ENCODE measurements at places on chromosomes 4 and X.
A peak's percentile ranks its signal among the peaks of the same experiment; 100 is the strongest.

GRCh38 chr4:89056292-89056952 lies 563 bp downstream of the FAM13A start:
- ATAC-seq, result no peak

- ATAC-seq, result no peak
Observed at GRCh38 chr4:71558248-71558647, 219.4 kb downstream of the SLC4A4 start.

DNA sequence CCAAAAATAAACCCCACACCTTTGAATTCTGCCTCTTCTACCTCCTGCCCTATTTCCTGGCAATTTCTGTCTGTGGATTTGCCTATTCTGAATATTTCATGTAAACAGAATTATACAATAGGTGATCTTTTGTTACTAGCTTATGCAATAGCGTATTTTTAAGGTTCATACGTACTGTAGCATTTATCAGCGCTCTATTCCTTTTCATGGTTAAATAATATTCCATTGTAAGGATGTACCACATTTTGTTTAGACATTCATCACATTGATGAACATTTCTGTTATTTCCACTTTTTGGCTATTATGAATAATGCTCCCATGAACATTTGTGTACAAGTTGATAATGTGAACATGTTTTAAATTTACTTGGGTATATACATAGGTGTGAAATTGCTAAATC lies 780.4 kb upstream of the MAGEB2 start:
- no peak for ATAC-seq

DNA sequence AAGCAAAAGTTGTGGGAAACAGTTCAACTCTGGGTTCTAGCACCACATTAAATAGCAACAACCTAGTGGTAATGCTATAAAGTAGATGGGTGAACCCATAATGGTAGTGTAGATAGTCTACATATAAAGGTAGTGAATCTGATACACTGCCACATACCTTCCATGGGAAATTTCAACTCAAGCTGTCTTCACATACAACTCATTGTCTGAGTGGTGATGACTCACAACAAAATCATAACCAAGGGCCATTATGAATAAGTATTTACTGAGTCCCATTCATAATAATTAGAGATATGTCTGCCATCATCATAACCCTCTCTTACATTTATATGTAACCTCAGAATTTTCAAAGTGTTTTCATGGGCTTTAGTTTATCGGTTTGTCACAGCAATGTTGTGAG lies 34.8 kb downstream of the EGF start:
- ATAC-seq, result peak; percentile 38

GRCh38 chrX:74535086-74535407 lies 79.4 kb downstream of the RLIM start:
- ATAC-seq, result peak; percentile 2

- no peak for ATAC-seq
Observed at GRCh38 chrX:14941301-14941700, 68.1 kb downstream of the MOSPD2 start.

- no peak for ATAC-seq
Observed at GRCh38 chrX:129556806-129557315, 16.8 kb downstream of the OCRL start.

DNA sequence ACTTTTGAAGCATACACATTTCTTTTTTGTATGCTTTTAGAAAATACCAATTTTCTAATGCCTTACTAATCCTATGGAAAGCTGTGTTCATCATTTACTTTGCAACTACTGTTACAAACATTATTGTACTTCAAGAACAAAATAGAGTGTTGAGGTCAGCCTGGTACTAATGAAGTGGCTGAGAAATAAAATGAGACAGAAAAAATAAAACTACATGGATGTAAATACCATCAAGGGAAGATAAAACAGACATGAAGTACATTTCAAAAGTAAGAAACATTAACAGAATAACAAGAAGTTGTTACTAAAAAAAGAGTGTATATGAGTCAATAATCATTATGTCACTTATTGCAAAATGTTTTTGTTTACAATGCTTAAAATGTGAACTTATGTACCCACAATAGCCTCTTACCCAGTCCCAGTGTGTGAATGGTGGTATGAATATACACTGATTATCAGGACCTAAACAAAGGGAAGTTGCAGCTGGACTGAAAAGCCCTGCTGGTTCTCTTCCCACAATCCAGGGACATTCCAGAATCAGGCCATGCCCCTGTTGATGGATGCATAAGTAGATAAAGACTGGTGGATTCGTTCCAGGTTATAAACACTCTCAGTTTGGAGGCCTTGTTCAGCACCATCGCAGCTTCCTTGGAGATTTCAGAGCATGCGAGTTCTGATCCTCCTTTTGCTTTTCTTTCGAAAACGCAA lies 2.4 kb upstream of the CSN3 start:
- no peak for ATAC-seq

GRCh38 chrX:153732401-153732800 lies 7.7 kb downstream of the ABCD1 start:
- ATAC-seq, result no peak

DNA sequence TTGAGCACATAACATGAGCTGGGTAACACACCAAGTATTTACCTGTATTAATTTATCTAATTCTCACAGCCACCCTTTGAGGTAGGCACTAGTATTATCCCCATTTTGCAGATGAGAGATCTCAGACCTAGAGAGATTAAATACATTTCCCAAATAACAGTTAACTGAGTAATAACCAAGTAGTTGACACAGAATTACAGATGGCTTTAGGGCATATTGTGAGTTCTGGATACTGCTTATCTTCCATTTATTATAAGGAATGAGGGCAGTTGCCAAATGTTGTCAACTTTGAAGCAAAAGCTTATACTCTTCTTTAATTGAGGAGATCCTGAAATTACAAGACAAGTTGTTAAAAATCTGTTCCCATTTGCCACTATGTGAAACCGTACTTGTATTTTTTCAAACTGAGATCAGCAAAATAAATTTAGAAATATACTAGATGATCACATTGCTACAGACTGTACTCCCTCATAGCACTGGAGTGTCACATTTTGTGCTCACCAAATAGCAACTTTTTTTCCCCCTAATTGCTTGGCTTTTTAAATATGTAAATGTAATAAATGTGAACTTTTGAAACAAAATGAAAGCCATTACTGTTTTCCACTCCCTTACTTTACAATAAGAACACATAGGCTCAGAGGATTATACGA lies 62.0 kb downstream of the ZNF827 start:
- no peak for ATAC-seq

DNA sequence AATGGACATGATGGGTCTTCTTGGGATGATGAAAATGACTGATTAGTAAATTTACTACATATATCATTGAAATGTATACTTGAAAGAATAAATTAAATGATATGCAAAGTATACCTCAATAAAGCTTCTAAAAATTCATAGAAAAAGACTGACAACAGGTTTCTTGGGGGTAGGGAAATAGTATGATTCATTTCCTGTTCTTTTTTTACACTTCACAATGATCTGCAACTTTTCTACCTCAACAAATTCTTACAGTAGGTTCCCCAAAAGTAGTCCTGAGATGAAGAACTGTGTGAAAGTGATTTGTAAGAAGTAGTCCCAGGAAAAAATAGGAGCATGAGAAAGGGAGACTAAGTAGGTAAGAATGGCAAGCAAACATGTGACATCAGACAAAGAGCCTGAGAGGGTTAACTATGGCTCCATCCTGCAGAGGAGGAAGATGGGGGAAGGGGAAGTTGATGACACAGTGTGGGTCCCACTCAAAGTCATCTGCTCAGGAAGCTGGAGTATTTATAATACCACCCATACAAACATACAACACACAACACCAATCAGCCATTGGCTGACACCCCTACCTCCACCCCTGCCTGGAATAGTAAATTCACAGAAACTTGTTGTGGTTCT lies 73.9 kb downstream of the ARHGAP6 start:
- ATAC-seq, result no peak

DNA sequence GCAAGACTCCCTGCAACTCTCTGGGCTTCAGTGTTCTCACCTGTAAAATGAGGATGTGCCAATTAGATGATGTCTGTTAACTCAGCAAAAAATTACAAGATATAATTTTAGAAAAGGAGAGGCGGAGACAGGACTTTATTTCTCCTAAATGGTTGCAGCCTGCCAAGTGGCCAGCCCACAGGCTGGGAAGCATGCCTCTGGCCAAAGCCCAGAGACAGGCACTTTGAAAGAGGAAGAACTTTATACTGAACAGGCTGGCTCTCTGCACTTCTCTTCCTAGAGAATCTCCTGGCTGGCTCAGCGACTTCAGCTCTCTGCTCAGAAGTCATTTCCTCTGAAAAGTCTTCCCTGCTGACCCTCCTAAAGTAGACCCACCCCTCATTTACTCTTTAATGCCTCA lies 3.7 kb downstream of the PRDM5 start:
- peak; percentile 16 for ATAC-seq

GRCh38 chrX:152992115-152992514 lies 1.8 kb downstream of the PNMA5 start:
- no peak for ATAC-seq

DNA sequence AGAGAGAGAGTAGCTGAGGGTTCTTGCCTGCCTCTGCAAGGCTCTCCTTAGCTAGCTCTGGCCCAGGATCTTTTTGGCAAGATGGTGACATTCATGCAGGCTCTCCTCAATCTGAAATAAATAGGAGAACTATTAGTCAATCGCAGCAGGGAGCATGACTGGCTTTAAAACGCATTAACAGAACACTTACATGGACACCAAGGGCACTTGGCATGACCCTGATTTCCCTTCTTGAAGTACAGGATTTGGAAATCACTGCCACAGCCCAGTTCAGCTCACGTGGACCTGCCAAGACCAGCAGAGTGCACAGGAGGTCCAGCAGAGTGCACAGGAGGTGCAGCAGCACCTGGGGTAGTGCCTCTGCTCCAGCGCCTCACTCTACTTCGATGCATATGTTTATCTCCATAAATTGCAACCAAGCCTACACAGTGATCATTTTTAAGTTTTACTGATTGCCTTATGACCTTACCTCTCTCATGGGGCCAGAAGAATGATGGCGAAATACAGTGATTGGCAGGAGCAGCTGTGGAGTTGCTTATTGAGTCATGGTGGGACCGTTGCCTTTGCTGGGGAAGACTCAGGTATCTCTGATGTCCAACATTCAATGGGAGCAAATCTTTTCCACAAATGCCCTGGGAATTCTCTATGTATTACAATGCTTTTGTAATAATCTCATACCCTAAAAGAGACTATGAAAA lies 122.4 kb downstream of the SYNPO2 start:
- no peak for ATAC-seq

DNA sequence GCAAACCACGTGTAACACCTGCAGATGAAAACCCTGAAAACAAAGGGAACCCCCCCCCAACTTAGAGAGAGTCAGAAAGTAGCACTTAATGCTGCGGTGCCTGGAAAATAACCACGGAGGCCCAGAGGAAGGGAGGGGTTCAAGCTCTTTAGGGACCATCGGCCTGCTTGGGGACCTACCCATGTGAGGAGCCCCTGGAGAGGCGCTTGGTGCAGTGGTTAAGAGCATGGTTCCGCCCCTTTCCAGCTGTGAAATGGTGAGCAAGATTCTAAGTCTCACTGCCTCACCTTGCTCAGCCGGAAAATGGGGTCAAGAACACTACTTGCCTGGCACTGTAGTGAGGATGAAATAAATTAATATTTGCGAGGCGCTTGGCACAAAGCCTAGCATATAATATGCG lies 13.8 kb downstream of the SLC25A5 start:
- no peak for ATAC-seq

- ATAC-seq, result no peak
Observed at GRCh38 chr4:78652282-78652876, 100.8 kb downstream of the ANXA3 start.

GRCh38 chrX:9033989-9034388 lies at the start of gene FAM9B:
Gene FAM9B, minus strand, starts transcription at chrX:9034127. Its CDS starts 1,141 bp downstream, at chrX:9032986.
- ATAC-seq, result no peak

DNA sequence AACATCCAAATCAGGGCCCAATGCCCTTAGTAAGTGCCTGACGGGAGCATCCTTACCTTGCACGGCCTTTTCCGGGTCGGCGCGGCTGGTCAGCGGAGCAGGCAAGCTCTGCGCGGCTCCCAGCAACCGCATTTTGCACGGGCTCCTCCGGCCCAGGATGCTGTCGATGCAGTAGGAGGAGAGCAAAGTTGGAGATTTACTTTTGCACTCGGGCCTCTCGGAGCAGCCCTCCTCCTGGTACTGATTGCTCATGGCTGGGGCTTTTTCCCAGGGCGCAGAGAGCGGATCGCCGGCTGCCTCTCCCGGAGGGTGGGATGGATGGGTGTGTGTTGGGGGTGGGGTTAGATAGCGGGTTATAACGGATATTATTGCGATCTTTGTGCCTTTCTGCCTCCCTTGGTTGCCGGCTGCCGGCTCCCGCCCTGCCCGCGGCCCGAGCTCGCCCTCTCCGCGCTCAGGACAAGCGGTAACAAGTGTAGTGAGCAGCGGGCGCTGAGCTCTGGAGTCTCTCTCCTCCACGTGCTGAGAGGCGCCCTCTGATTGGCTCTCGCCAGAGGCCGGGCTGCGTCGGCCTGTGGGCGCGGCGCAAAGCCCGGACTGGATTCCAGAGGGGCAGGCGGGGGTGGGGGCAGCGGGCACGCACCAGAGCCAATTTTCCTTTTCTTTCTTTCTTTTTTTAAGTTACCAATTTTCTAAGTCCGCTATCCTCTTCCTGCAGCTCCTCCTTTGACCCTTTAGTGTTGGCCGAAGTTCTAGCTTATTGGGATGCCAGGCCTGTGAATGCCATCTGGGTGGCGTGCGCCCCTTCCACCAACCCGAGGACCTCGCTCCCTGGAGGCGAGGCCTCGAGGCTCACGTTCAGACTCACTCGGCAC lies at the start of gene ARX:
ARX (minus strand) TSS at position 480 of the 875 bp plus-strand sequence; CDS start at position 252, 228 bp downstream.
- ATAC-seq, result peak; percentile 75

GRCh38 chr4:145045180-145045579 lies 52.8 kb downstream of the ANAPC10 start:
- no peak for ATAC-seq

DNA sequence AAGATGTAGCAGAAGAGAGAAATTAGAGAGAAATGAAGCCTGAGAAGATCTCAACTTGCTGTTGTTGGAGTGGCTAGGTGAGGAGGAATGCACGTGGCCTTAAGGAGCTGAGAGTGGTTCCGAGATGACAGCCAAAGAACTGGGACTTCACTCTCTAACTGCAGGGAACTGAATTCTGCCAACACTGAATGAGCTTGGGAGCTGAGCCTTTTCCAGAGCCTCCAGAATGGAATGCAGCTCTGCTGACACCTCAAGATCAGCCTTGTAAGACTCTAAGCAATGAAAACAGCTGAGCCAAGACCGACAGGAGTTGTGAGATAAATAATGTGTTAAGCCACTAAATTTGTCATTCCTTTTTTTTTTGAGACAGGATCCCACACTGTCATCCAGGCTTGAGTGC lies 73.0 kb downstream of the TLL1 start:
- no peak for ATAC-seq

- ATAC-seq, result no peak
Observed at GRCh38 chr4:94516999-94517398, 65.3 kb downstream of the PDLIM5 start.

- no peak for ATAC-seq
Observed at GRCh38 chr4:25969374-25970155, 55.5 kb downstream of the SMIM20 start.

- no peak for ATAC-seq
Observed at GRCh38 chr4:13981499-13981898, 354.0 kb upstream of the BOD1L1 start.

Data from SK-N-SH treated with all-trans-retinoic acid at 6 μM for 48 hours (cell line).